ENCODE measurements at places on chromosomes 5 and 9.

GRCh38 chr5:143200781-143201398 is 202.6 kb downstream of the NR3C1 start:
- no peak for DNase-seq

GRCh38 chr5:38190111-38190510 is 68.2 kb upstream of the EGFLAM start:
- DNase-seq: no peak

GRCh38 chr5:93477816-93478215 is 103.2 kb downstream of the NR2F1-AS1 start:
- no peak for DNase-seq

DNA sequence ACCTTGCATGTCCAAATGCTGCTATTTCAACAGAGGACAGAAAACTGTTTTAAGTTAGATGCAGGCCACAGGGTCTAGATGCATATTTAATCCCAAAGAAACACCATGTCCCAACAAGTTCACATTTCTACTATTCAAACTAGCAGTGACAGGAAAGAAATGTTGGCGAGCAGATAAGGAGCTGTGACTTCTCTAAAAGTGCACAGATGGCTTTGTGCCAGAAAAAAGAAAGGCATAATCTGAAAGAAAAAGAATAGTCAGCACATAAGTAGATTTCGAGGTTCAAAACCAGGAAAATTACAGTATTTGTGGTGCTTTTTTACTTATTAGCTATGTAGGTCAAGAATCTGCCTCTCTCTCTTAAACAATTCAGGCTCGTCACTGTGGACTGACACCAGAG is 178.3 kb downstream of the DNAH5 start:
- no peak for DNase-seq

DNA sequence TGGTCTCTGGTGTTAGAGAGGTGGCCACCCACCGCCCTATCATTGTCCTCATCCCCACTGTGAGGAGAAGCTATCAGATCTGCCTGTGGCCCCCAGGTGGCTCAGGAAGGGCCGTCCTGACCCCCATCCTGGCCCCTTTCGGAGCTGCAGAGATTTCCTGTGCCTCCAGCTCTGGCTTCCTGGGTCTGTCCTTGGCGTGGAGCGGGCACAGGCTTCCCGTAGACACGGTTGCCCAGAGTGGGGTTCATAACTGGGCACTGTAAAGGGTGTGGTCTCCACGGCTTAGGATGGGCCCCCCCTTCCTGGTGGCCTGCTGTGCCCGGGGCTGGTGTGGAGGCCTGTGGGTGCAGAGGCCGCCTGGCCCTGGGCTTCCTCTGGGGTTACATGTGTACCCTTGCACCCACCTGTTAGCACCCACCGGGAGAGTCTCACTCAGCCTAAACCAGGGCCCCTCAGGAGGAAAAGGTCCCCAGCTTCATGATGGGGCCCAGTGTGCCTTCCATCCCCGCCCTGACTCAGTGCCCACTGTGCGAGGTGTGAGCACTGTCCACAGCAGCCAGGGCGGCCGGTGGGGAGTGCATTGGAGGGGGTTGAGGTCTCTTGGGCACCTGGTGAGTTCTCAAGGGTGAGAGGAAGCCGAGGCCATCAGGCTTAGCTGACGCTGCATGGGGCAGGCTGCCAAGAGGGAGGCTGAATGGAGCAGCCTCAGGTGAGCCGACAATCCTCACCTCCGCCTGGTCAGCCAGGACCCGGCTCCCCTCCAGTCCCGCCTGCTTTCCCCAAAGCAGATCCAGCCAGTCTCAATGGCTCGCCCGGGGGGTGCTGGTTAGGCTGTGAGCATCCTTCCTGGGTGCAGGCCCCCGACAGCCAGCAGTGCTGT is 15.3 kb upstream of the AJM1 start:
- DNase-seq: no peak

GRCh38 chr9:36762958-36763357 is 190.3 kb downstream of the MELK start:
- DNase-seq: no peak

Data from stimulated activated CD4-positive, alpha-beta T cell treated with anti-CD3 and anti-CD28 coated beads, Interleukin-15, amount 100 ng/mL, for 1 hour (primary cell).